EH (cell line): ENCODE measurements at places on chromosomes 1 and 21.

GRCh38 chr1:53332186-53332564, 4.3 kb upstream of the LRP8 start:
- DNase-seq: no peak

- DNase-seq: no peak
Measured at GRCh38 chr21:45872471-45872870, 109.1 kb upstream of the COL6A1 start.

DNA sequence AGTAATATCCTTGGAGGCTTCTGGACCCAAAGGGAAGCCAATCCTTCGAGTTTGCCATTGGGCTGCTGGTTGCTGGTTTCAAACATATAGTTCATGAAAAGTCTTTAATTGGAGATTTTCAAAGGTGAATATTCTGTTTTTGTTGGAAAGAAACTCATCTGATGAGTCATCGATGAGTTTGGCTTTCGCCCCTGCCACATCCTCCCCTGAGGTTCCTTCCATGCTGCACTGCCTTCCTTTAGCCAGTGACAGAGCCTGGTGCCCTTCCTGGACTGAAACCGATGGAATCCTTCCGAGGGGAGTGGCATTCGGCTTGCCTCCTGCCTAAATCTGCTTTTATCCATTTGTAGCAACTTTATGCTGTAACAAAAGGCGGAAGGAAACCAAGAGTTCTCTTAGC, 550.0 kb downstream of the KIF26B start:
- peak; percentile 66 for DNase-seq

- no peak for DNase-seq
Measured at GRCh38 chr1:193929374-193930033, 743.1 kb upstream of the B3GALT2 start.

GRCh38 chr1:64553285-64553684, 83.4 kb downstream of the CACHD1 start:
- DNase-seq: no peak

GRCh38 chr1:77275194-77275593, 6.6 kb upstream of the AK5 start:
- no peak for DNase-seq

- no peak for DNase-seq
Measured at GRCh38 chr1:243991650-243992049, 59.4 kb upstream of the ZBTB18 start.

GRCh38 chr1:55204997-55205396, 10.2 kb downstream of the USP24 start:
- DNase-seq: no peak

DNA sequence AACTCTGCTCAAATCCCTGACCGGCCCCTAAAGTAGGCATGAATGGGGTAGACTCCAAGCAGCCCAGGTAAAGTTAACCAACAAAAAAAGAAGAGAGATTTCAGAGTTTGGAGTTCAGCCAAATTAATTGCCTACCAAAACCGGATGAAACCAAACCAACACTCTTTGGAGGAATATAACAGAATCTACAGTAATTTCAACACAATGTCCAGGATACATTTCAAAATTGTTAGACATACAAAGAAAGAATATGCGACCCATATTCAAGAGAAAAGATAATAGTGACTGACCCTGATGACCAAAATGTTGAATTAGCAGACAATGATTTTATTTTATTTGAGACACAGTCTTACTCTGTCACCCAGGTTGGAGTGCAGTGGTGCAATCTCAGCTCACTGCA, 12.6 kb downstream of the IL22RA1 start:
- no peak for DNase-seq

- peak; percentile 78 for DNase-seq
Measured at GRCh38 chr1:177091040-177091439, 73.5 kb downstream of the ASTN1 start.

- no peak for DNase-seq
Measured at GRCh38 chr1:155325603-155325893, 4.9 kb downstream of the RUSC1 start.

DNA sequence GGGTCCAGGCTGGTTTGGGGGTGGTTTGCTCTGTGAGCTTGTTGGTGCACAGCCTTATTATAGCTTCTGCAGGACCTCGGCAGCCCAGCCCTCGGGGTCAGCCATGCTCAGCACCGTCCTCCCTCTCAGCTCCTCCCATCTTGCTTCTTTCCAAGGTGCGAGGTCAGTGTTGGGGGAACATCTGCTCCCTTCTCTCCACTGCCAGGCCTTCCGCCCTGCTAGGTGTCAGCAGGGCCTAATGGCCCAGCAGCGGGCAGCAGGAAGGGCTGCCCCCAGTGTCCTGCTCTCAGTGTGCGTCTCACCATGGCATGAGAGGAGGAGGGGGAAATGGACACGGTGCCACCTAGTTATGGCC, 36.5 kb upstream of the LRRC3 start:
- DNase-seq: no peak

DNA sequence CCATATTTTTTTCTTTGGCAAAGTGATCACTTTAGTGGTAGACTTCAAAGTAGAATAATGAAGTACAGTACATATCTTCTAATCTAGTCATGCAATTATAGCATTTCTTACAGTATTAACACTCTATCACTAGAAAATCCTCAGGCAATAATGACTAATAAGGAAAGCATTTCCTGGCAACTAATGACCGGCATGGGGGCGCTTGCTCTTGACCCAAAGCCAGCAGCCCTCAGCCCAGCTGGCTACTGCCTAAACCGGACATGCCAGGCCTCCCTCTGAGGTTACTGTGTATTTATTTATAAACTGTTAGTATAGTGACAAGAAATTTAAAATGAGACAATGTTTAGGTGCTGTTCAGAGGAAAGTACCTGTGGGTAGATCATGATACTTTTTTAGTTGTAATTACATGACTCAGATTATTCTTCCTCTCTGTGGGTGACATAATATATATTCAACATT, 633.8 kb downstream of the PTPRC start:
- peak; percentile 97 for DNase-seq

GRCh38 chr1:32465578-32465933, 684 bp downstream of the ZBTB8B start:
- DNase-seq: no peak

GRCh38 chr1:21042929-21043605, 133.6 kb downstream of the EIF4G3 start:
- DNase-seq: peak; percentile 90

DNA sequence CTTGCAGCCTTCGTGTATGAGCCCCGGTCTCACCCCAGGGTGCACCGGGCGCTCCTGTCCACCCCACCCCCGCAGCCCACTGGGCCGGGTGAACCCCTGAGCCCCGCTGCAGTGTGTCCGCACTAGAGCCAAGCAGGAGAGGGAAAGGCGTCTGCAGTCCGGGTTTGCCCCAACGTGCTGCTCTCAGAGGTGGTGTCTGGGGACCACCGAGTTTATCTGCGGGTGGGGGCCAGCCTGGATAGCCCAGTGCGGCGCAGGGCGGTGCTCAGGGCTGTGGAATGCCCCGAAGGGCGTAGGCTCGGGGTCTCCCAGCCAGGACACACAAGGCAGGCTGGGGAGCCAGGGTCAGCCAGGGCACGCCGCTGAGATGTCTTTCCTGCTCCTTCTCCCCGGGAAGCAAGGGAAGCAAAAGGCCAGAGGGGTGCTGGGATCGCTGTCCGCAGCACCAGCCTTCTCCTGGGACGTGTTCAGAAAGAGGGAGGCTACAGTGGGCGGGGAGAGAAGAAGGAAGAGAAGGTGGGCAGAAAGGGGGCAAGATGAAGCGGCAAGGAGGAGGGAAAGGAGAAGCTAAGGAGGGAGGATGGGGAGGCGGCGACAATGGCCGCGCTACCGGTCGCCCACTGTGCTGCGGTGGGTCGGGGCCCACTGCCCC, 56.6 kb downstream of the MAB21L3 start:
- peak; percentile 47 for DNase-seq

GRCh38 chr1:211333906-211334305, 7.3 kb downstream of the TRAF5 start:
- no peak for DNase-seq

GRCh38 chr1:30469426-30469825, 254.0 kb downstream of the MATN1 start:
- no peak for DNase-seq

- DNase-seq: no peak
Measured at GRCh38 chr1:237507005-237507404, 383.7 kb downstream of the ZP4 start.

DNA sequence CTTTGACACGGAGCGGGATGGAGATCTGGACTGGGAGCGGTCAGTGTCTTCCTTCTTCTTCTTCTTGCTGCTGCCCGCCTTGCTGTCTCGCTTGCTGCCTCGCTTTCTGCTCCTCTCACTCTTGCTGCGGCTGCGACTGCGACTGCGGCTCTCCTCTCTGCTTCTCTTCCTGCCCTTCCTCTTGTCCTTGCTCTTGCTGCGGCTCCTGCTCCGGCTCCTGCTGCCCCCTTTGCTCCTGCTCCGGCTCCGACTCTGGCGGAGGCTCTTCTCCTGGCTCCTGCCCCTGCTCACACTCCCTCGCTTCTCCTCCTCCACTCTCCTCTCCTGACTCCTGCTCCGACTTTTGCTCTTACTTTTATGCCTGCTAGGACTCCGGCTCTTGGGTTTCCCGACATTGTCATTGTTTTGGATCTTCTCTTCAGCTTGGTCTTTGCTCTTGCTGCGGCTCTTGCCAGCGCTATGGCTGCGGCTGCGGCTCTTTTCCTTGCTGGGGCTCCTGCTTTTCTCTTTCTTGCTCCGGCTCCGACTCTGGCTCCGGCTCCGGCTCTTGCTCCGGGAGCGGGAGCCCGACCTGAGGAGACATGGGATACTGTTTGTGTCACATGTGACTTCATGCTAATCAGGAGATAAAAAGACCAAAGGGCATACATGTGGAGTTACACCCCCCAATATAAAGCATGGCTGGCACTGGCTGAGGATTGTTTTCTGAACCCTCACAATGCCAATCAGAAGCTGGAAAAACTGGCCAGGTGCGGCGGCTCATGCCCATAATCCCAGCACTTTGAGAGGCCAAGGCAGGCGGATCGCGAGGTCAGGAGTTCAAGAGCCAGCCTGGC, 25.2 kb upstream of the TMEM200B start:
- no peak for DNase-seq

DNA sequence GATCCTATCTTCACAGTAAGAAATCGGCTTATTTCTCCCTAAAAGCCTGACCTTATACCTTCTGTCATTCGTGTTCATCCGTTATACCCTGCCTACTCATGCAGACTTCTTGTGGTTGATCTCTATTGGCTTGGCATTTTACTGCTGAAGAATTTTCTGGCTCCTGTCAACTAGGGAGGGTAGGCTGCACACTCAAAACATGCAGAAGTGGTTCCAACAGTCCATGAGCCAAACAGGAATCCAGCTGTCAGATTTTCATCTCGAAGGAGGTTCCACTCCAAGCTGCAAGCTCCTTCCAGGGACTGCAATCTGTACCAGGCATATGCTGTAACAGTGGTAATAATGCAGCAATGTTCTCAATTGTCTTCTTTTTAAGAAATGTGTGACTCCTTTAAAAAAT, 10.1 kb downstream of the DNAJC11 start:
- DNase-seq: no peak

DNA sequence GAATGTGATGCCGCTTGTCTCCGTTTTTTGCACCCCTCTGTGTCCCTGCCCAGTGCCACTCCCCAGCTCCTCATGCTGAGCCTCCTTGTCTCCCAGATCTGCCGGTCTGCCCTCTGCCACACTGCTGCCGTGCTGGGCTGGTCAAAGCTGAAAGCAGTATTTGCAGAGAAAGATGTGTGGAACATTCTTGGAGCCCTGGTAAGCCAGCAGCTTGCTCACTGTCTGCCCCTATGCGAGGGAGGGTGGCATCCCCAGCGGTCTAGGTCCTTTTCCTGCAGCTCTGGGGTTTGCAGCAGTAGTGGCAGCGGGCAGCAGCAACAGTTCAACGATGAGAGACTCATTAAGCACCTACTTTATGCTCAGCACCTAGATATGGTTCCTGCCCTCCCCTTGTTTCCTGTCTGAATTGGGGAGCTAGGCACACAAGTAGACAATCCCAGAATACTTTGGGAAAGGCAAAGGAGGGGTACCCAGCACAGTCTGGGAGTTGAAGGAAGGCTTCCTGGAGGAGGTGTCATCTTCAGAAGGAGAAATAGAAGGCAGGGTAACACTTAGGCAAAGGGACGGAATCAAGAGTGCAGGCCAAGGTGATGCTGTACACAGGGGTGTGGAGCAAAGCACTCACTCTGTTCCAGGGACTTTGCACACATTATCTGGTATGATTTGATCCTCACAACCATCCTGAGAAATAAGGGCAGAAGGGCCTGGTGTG, 63.1 kb downstream of the KIF21B start:
- no peak for DNase-seq

DNA sequence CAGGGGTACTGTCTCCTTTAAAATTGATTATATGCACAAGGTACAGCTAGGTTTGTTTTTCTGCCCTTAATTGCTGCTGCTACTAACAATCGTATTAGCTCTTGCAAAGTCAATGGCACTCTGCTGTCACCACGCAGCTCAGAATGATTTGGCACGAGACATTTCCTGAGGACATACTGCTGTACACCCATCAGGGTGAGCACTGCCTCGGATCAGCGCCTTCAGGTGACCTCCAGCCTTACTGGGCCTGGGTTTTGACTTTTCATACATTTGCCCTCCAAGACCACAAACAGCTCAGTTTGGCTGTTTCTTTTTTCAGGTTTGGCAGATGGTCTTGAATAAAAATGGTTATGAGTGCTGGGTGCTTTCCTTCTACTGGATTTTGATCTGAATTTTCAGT, 110.9 kb downstream of the NTPCR start:
- DNase-seq: no peak

DNA sequence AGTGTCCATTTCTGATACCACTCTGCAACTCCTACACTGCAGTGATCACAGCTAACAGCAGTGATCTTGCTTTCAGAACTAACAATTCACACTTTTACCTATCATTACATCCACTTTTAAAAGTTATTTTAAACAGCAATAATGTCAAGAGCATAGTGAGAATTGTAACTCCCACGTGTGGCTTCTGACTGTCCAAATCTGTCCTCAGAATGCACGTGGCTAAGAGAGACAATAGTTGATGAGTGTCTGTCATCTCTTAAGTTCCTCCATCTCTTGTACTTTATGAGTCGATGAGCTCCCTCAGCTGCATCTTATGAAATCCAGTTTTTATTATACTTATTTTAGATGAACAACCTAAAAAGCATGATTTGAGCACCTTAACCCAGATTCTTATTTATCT, 16.5 kb upstream of the CFHR5 start:
- no peak for DNase-seq

GRCh38 chr1:118918940-118919259, 69.2 kb downstream of the TBX15 start:
- DNase-seq: no peak

DNA sequence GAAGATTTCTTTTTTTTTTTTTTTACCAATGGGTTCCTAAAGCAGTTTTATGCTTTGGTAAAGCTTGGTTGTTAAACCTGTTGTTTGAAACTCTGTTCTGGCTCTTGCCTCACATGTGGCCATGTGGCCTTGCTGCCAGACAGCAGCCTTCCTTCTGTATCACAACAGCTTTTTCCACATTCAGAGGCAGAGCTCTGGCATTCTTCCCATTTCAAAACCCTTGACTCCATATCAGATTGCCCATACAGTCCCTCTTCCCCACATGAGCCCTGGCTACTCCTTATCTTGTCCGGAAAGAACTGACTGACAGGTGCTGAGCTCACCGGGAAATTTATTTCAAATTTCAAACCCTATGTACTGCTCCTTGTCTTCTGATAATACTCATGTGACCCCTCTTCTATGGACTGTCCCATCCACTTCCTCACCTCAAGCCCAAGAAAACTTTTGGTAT, 38.5 kb upstream of the LAX1 start:
- DNase-seq: no peak
